ENCODE measurements at places on chromosomes 3 and 15. TPM values are rescaled to one million over a fixed set of nuclear protein-coding genes. Genes with fewer than 3 reads are reported as not detected.
A peak's percentile ranks its signal among the peaks of the same experiment; 100 is the strongest.

GRCh38 chr15:43792761-43793476 is 799 bp downstream of the SERF2 start:
- DNase-seq = no peak

LEKR1 gene
- polyA plus RNA-seq = 0.51 TPM

GRCh38 chr3:170488802-170489201 is 70.1 kb downstream of the CLDN11 start:
- DNase-seq = no peak

DNA sequence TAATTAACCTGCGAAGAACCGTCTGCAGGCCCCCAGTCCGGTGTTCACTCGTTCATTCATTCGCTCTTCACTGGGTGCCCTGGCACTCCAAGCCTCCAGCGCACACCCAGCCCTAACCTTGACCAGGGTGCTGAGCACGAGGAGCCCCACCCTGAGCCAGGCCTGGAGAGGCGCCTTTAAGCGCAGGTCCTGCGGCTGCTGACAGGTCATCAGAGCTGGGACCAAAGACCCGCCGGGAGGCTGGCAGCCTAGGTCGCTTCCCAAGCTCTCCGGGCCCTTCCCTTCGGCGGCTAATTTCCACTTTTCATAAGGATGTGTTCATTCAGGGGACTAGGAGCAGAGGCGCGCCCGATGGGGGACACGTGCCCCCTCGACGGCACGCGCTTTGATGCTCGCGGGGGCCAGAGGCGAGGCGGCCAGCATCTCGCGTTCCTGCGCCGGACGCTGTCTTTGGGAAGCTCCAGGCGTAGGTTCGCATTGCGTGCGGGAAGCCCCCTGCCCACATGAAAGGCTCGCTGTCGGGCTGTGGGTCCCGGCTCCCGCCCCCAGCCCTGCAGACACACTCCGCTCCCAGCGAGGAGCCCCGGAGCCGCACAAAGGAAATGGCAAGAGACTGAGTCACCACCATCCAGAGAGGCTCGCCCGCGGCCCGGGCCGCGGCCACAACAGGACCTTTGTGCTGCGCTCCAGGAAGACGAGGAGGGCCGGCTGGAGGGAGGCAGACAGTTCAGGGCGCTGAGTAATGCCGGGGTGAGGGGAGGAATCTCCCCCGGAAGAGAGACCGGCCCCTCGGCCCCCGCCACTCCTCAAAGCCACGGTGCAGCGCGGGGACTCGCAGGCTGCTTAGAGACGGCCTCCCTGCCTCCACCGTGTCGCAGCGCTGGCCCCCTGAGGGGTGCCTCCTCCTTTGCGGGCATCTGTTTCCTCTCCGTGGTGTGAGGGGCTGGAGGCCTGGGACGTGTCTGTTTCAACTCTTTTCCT is 266.4 kb upstream of the HES1 start:
- DNase-seq = peak; percentile 38

- no peak for DNase-seq
Observed at GRCh38 chr3:149532489-149533180, 58.1 kb downstream of the TM4SF4 start.

CYP1A2 gene
- not detected for polyA plus RNA-seq

DNA sequence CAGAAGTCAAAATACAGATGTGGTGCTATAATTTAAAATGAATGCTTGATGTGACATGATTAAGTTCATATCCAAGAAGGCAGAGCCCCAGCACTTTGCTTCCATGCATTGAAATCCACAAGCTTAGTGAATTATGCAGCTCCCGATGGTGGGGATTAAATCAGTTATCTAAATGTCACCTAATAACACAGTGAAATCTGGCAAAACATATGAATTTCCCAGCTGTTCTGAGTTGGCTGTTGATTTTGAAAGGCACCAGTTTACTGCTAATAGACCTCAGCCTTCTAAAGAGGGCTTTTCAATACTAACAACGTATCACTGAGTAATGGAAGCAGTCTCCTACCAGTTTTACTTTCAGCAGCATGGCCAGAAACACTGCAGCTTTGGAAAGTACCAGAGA is 19.8 kb upstream of the CRBN start:
- DNase-seq = no peak

DNA sequence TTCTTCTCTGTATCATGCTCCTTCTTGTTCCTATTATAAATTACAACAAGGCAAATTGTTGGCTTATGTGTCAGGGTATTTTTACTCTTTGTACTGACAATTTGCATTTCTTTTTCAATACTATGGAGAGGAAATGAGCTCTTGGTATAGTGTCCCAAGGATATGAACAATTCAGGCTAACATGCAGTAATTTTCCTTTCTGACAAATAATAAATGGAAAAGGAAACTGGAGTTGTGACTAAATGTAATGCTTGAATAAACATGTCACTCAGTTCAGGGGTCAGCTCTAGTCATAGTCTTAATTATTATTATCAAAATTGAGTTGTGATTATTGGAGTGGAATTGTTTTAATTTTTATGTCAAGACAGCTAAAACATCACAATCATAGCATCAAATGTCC is 256.0 kb upstream of the ZPLD1 start:
- DNase-seq = no peak

DNA sequence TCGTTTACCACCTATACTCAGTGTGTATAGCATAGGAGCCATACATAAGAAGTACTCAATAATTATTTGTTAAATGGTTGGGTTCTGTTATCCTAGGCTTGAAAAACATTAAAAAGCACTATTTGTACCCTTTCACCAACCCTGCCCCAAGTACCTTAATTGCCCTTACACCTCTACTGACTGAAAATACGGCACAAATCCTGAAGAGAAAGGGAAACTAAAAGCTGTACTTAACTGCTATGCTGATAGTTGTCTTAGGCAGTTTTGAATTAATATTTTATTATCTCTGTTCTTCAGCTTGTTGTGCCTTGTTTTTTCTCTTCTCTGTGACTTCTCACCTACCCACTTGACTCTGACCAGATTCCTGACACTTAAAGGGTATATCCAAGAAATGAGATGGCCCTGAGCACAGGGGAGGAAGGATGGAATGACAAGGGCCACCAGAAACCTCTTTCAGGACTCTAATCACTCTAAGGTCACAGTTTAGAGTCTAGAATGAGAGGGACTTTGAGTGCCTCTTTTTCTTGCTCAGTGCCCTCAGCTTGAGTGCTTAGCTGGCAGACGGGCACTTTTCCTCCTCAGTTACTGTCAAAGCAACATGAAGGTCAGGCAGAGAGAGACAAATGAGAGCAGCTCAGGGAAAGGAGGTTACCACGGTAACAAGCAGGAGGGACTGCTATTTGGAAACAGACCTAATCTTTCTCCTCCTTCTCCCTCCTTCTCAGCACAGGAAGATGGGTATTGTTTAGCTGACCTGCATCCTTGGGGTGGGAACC is 136.5 kb downstream of the ZNF609 start:
- DNase-seq = no peak

SNX33 gene
- 4.8 TPM for polyA plus RNA-seq

DNA sequence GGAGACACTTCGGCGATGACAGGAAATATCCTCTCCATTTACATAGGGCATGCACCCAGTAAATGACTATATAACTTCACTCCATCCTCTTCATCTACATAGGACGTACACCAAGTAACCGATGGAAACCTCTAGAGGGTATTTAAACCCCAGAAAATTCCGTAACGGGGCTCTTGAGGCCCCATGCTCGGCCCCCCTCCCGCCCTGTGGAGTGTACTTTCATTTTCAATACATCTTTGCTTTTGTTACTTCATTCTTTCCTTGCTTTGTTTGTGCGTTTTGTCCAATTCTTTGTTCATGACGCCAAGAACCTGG is 7.5 kb upstream of the FAM107A start:
- DNase-seq = no peak

CCDC33 gene
- polyA plus RNA-seq = not detected

ARNT2 gene
- polyA plus RNA-seq = not detected

- DNase-seq = no peak
Observed at GRCh38 chr3:124731760-124732159, 1.5 kb downstream of the UMPS start.

DNA sequence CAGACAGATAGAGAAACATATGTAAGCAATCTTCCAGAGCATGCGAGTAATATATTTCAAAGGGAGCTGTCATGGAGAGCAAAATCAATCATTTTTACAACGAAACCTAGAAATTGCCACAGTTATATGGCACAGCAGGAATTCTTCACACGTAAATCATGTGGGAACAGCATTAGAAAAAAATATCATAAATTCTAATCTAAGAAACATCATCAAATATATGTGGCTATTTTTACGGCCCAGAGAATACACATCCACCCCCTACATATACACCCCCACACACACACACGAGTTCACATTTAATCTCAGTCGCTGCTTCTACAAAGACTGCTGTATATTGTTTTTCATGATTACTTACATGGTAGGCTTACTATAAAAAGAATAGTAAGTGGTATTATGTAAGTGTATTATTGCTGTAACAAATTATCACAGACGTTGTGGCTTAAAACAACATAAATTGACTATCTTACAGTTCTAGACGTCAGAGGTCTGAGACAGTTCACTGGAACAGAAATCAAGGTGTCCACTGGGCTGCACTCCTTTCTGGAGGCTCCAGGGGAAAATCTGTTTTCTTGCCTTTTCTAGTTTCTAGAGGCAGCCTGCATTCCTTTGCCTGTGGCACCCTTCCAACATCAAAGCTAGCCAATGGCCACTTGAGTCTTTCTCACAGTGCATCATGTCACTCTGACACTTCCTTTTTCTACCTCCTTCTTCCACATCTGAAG is 363.3 kb downstream of the ULK4 start:
- no peak for DNase-seq

GRCh38 chr15:100775581-100776185 is 103.9 kb upstream of the ALDH1A3 start:
- DNase-seq = no peak

GRCh38 chr3:85387913-85388505 is 429.2 kb downstream of the CADM2 start:
- no peak for DNase-seq

GRCh38 chr3:46380471-46381221 is 9.9 kb downstream of the CCR5 start:
- DNase-seq = peak; percentile 13

PP2D1 gene
- 0.56 TPM for polyA plus RNA-seq

DNA sequence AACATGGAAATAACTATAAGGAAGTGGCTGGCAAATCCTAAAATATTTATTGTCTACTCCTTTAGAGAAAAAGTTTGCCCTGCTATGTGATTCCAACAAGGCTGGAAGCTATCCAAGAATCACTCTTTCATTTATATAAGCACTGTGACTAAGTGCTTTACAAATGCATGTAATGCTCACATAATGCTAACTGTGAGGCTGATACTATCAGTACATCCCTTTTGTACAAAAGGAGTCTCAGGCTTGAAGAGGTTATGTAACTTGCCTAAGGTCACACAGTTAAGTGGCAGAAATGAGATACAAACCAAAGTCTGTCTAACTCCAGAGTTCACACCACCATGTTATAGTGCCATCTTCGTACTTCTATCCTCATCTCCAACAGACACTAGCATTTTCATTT is 17.0 kb downstream of the TOPBP1 start:
- DNase-seq = no peak

DNA sequence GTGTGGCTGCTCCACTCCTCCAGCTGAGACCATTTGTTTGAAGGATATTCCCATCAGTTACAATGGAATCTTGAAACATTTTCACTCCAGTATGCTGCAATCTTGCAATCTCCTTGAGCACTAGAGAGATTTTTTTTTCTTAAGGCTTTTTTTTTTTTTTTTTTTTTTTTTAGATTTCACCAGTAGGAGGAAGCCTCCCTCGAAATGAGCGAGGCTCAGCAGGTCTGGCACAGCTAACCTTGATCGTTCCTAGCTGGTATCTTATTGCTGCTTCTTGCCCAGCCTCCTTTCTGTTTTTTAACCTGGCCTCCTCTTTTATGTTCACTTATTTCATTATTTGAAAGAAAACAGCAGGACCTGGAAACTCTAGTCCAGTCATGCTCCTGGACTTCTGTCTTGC is 48.1 kb downstream of the RAP2B start:
- DNase-seq = peak; percentile 48

GRCh38 chr15:85008474-85009260 is 27.0 kb downstream of the PDE8A start:
- peak; percentile 33 for DNase-seq

DNA sequence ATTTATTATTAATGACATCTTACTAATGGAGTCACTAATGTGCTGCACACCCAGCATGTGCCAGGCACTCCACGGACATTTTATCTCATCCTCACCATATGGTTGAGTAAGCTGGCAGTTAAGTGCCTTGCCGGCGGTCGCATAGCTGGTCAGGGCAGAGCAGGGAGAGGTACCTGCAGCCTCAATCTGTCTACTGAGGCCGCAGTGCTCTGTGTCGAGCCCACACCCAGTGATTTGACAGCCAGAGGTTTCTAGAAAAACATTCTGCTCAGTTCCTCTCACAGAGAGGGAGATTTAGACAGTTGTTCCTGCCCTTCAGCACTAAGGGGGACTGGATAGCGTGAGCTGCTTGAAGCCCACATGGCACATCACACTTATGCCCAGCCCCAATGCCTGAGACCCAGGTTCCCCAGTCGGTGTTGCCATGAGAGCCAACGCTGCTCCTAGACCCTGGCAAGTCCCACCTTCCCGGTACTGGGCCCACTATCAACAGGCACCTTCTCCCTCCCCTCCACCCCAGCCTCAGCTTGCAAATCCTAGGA is 2.6 kb downstream of the LIPC start:
- no peak for DNase-seq

DNA sequence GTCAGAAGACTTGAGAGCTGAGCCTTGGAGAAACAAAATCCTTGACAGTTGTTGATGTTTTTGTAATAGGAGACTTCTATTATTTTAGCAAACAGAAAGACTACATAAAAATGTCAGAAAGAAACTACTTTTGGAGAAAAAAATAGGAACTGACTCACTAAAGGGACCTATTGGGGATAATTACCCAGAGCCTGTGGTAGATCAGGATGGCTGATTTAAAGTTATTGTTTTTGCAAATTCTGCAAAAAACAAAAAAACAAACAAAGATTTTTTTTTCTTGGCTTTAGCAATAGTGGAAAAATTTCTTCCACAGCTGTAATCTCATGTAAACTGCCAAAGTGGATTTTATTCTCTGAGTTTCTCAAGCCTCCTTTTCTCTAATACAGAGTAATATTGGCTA is 101.5 kb upstream of the SATB1 start:
- no peak for DNase-seq

GRCh38 chr3:16728770-16729745 is 123.8 kb upstream of the DAZL start:
- DNase-seq = no peak

DNA sequence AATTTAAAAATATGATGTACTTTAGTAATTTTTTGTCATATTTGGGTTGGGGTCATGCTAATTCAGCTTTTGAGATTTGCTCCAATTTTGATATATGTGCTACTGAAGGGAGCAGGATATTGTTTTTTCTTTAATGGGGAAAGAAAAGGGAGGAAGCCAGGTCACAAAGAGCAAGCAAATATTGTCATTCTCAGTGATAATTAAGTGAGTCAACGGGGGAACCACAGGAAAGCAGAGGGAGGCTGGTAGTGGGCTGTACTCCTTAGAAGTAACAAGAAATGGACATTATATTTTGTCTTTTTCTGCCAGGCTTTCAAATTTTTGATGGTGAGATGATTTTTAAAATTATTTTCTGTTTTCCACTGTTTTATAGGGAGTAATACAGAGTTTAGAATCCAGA is 45.6 kb upstream of the NMD3 start:
- no peak for DNase-seq

SLC6A11 gene
- polyA plus RNA-seq = not detected

Measured in CD14-positive monocyte (primary cell).